ENCODE measurements at places on chromosomes 7 and 10. TPM values are rescaled to one million over a fixed set of nuclear protein-coding genes. Genes with fewer than 3 reads are reported as not detected.

GRCh38 chr10:18710201-18710653, 51.0 kb downstream of the ARL5B start:
- H3K36me3 ChIP-seq: no peaks in the 10 kb centered on the region
- no peak overlapping the region for H3K27ac ChIP-seq
- no peak for DNase-seq
- no peaks in the 10 kb centered on the region for H3K27me3 ChIP-seq

DNA sequence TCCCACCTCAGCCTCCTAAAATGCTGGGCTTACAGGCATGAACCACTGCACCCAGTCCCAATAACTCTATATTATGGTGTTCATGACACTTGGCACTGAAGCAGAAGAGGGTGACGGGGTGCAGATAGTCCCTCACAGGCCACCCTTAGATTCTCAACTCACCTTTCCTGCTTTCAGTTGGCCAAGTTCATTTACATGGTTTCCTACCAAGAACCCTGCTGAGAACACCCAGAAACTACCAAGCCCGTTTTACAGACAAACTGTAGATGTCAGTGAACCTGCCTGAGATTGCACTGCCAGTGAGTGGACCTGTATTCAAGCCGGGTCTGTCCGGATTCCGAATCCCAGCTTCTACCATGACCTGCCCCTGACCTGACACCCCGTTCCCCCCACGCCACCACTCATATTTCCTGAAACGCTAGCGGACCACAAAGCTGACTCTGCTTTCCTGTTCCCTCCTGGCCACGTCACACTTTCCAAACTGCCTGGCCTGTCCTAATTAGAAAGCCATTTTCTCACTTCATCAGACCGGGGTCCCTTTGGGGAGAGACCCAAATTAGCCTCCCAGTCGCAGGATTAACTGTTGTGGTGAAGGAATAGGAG, 17.3 kb downstream of the GRID2IP start:
- H3K36me3 ChIP-seq: no peaks in the 10 kb centered on the region
- no peak overlapping the region for H3K4me3 ChIP-seq
- peaks cover 50% of the 10 kb centered on the region for H3K27me3 ChIP-seq
- no peak overlapping the region for H3K27ac ChIP-seq
- H3K4me1 ChIP-seq: peaks cover 26% of the 10 kb centered on the region
- no peak for DNase-seq

- no peaks in the 10 kb centered on the region for H3K4me1 ChIP-seq
- H3K4me3 ChIP-seq: no peak overlapping the region
- no peak for DNase-seq
Observed at GRCh38 chr7:30524545-30524944, 19.9 kb upstream of the GGCT start.

GRCh38 chr7:50352282-50352681, 47.8 kb downstream of the IKZF1 start:
- no peak overlapping the region for H3K27ac ChIP-seq
- H3K36me3 ChIP-seq: no peaks in the 10 kb centered on the region
- H3K4me3 ChIP-seq: no peak overlapping the region
- no peaks in the 10 kb centered on the region for H3K27me3 ChIP-seq
- DNase-seq: no peak
- H3K4me1 ChIP-seq: no peaks in the 10 kb centered on the region

Gene TMEM196
- total RNA-seq: 2.4 TPM

All from spinal cord (tissue), 10 donors.